ENCODE measurements at places on chromosomes 7 and 10. TPM values are rescaled to one million over a fixed set of nuclear protein-coding genes. Genes with fewer than 3 reads are reported as not detected.

DNA sequence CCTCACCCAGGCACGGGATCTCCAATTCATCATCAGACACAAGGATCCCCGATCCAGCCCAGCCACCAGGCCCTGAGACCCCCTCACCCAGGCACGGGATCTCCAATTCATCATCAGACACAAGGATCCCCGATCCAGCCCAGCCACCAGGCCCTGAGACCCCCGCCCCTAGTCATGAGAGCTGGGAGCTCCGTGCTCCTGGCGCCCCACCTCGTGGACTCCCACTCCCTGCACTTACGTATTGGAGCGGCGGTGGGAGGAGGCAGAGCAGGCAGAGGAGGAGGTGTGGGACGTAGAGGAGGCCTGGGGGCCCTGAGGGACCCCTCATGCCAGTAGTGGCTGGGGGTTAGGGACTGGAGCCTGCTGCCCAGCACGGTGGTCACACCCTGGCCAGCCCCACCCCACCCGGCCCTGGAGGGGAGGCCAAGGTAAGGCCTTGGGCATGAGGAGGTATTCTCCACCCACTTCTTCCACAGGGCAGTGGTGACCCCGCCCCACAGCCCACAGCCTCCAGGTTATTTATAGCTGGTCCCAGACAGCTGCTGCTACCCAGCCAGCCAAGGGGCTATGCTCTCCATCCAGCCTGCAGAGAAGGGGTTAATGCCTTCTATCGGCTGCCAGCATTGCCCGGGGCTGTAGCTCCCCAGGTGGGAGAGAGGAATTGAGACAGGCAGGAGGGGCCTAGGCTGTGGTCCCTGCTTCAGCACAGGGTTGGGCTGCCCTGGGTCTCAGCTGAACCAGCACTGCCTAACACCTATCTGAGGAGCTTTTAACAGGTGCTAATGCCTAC, 17.6 kb upstream of the CRHR2 start:
- DNase-seq, result no peak

DNA sequence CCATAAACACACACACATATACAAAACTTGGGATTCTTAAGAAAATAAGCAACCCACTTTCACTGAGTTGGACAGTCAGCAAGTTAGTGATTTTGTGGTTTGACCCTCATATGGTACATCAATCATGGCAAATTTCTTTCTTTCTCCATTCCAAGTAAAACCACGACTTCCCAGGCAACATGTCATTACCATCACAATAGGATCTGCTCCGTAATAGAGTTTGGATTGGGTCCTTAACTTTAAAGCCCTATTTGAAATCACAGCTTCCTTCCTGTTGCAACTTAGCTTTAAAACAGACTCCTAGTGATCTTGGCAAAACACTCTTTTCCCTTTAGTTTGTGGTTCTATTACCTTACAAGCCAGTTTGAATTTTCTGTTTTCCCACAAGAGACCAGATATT, 483.6 kb downstream of the INHBA start:
- DNase-seq, result no peak

DNA sequence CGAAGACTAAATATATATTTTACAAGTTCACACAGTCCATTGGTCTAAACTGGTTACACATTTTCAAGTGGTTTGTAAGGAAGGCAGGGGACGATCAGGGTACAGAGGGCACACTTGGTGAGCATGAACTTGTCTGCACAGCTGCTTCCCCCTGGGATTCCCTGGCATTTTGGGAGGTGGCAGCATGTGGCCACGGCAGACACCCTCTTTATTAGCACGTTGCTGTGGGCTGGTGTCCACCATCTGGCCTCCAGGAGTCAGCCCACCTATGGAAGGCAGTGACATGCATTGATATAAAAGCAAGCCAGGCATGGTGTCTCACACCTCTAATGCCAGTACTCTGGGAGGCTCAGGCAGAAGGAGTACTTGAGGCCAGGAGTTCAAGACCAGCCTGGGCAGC, 350.2 kb downstream of the TYW1 start:
- DNase-seq, result no peak

The PIP gene
- total RNA-seq, result not detected

The SLC39A12 gene
- total RNA-seq, result not detected

GRCh38 chr10:95517536-95518454, 43.4 kb downstream of the SORBS1 start:
- no peak for DNase-seq

- DNase-seq, result no peak
Measured at GRCh38 chr7:50206453-50207250, 97.9 kb upstream of the IKZF1 start.

The HOXA5 gene
- total RNA-seq, result 0.29 TPM

GRCh38 chr7:28986765-28987110, 28.6 kb upstream of the TRIL start:
- DNase-seq, result no peak

- DNase-seq, result no peak
Measured at GRCh38 chr10:1022413-1022812, 3.2 kb downstream of the IDI2 start.

The HOXA1 gene
- 1.1 TPM for total RNA-seq

The DYNC1I1 gene
- total RNA-seq, result not detected

- no peak for DNase-seq
Measured at GRCh38 chr10:92692080-92692671, 2.4 kb downstream of the HHEX start.

GRCh38 chr7:98779800-98780587, 89.8 kb downstream of the TMEM130 start:
- no peak for DNase-seq

DNA sequence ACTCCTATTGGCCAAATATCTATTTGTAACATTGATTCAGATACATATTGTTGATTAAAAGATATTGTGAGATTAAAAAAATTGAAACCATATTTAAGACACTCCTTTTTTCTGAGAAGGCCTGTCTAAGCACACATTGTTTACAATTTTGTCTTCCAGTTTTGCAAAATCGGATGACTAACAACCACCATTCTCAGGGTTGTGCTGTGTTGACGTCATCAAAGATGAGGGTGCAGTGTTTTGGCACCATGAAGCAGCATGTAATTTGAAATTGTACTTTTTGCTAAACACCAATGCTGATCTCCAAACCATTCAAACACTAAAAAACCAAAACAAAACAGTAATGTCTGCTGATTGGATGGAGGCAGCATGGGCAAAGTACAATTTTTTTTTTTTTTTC, 7.4 kb downstream of the CREB5 start:
- no peak for DNase-seq

The PRLHR gene
- not detected for total RNA-seq

DNA sequence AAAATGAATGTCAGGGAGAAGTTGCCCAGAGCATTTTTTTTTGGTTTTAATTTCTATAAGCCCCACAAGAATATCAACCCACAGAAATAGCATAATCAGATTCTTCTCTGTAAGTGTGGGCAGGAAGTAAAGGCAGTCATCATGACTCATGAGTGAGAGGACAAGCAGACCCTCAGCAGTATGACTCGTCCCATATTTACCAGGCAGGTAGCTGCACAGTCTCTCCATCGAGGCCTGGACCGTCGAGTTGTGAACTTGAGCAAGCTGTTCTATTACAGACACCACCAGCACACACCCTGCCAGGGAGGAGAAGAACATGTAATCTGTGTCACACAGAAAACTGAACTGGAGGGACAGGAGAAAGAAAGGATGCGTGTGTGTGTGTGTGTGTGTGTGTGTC, 37.8 kb downstream of the AOAH start:
- peak; percentile 58 for DNase-seq

GRCh38 chr7:98452791-98453190, 51.9 kb upstream of the BAIAP2L1 start:
- no peak for DNase-seq

- DNase-seq, result no peak
Measured at GRCh38 chr7:132643302-132643701, 67.0 kb upstream of the PLXNA4 start.

The C7orf57 gene
- total RNA-seq, result not detected

DNA sequence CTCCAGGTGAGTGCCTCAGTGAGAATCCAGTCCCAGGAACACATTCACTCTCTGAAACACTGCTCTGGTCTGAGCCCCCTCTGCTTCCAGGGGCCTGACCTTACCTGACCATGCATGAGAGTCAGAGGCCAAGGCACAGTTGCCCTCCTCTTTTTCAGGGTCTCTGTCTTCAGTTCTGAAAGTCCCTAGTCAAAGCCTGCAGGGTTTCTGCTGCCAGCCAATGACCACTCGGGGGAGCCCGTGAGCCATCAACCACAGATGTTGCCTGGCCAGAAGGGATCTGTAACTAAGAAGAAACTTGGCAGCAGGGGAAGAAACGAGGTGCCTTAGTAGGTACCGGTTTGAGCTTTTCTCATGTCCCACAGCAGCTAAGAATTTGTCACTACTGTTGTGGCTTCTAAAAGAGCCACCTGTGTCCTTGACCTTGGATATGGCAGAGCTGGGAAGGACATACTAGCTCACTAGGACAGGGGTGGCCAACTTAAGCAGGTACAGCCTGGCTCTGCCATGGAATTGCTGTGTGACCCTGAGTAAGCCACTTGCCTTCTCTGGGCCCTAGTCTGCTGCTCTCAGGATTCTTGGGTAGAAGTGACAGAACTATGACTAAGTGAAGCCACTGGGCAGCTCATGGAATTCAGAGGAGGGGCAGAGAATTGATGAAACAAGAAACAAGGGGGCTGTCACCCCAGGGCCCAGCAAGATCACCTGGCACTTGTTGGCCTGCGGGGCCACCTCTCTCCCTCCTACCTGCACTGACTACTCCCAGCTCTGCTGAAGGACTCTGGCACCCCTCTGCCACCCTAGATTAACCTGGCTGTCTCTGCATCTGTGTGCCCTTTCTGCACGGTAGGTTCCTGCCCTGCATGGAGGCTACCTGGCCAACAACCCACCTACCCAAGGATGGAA, 83.8 kb upstream of the GPR26 start:
- peak; percentile 69 for DNase-seq

The ADIRF gene
- total RNA-seq, result not detected

The DGKI gene
- not detected for total RNA-seq

The SAMD9 gene
- total RNA-seq, result 56.9 TPM

DNA sequence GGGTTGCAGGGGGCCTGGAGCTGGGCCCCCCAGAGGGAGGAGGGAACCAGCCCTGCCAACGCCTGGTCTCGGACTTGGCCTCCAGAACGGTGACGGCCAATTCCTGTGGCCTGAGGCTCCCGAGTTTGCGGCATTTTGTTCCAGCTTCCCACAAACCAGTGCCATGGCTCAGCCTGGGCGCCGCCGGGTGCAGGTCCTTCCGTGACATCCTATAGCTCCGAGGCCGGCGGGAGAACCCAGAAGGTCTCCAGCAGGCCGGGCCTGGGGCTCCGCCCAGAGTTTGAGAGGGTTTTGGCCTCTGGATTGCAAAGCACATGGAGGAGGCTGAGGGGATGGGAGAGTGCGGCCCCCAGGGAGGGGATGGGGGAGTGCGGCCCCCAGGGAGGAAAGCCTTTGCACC, 92.6 kb downstream of the UNCX start:
- DNase-seq, result no peak
